ENCODE measurements at places on chromosomes 7 and 10. TPM values are rescaled to one million over a fixed set of nuclear protein-coding genes. Genes with fewer than 3 reads are reported as not detected.

The GPR146 gene
- 29.8 TPM for total RNA-seq

The FIS1 gene
- 322 TPM for total RNA-seq

The AGBL3 gene
- 1.5 TPM for total RNA-seq

The CPA2 gene
- not detected for total RNA-seq

The EN2 gene
- 0.11 TPM for total RNA-seq

The MIOS gene
- total RNA-seq: 25.3 TPM

The TMEM196 gene
- not detected for total RNA-seq

The STEAP2 gene
- 6.1 TPM for total RNA-seq

The SMO gene
- total RNA-seq: 4.6 TPM

The CDK1 gene
- 1.5 TPM for total RNA-seq

The VKORC1L1 gene
- 19.2 TPM for total RNA-seq
